ENCODE measurements at places on chromosomes 7 and 10. TPM values are rescaled to one million over a fixed set of nuclear protein-coding genes. Genes with fewer than 3 reads are reported as not detected.

GRCh38 chr7:30147785-30148184 is 13.0 kb downstream of the MTURN start:
- no peaks in the 10 kb centered on the region for H3K4me1 ChIP-seq
- no peak overlapping the region for H3K4me3 ChIP-seq
- no peaks in the 10 kb centered on the region for H3K27me3 ChIP-seq
- no peak for DNase-seq
- no peak overlapping the region for H3K27ac ChIP-seq
- H3K36me3 ChIP-seq: peaks cover 3% of the 10 kb centered on the region

GRCh38 chr7:1887251-1887650 is 217.2 kb downstream of the ELFN1 start:
- H3K4me1 ChIP-seq: peaks cover 42% of the 10 kb centered on the region
- DNase-seq: no peak
- no peak overlapping the region for H3K4me3 ChIP-seq
- no peak overlapping the region for H3K27ac ChIP-seq
- H3K36me3 ChIP-seq: peaks cover 32% of the 10 kb centered on the region

DNA sequence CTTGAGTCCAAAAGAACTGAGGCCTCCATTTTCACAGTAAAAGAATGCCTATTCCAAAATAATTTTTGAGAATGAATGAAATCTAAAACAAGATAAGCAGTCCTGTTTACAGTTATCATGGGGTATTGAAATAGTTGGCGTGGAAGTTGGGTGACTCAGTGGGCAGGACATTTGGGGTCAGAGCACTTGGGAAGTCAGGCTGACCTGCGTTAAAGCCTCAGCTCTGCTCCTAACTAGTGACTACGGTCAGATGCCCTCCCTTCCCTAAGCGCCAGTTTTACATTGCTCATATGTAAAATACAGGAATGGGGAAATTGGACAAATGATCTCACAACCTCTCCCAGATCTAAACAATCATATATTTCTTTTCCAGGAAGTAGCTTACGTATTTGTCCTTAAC is 2.3 kb upstream of the PAPSS2 start:
- H3K4me3 ChIP-seq: no peak overlapping the region
- H3K4me1 ChIP-seq: no peaks in the 10 kb centered on the region
- no peak overlapping the region for H3K27ac ChIP-seq
- H3K27me3 ChIP-seq: peaks cover 2% of the 10 kb centered on the region
- DNase-seq: no peak

GRCh38 chr7:155003092-155003375 is at the start of gene PAXIP1:
TSS of gene PAXIP1 (minus strand) at chr7:155003124. CDS start at chr7:155002929, 195 bp downstream.
- DNase-seq: no peak
- H3K4me1 ChIP-seq: peaks cover 6% of the 10 kb centered on the region
- H3K4me3 ChIP-seq: peak within 1 kb of the TSS; percentile 79
- no peaks in the 10 kb centered on the region for H3K27me3 ChIP-seq

- H3K27ac ChIP-seq: no peak overlapping the region
- H3K36me3 ChIP-seq: no peaks in the 10 kb centered on the region
- DNase-seq: no peak
- H3K4me3 ChIP-seq: no peak overlapping the region
- H3K27me3 ChIP-seq: no peaks in the 10 kb centered on the region
These were observed 365.3 kb upstream of the IGFBP3 start for GRCh38 chr7:46286356-46286755.

- H3K4me3 ChIP-seq: no peak overlapping the region
- no peak overlapping the region for H3K27ac ChIP-seq
- DNase-seq: no peak
- H3K27me3 ChIP-seq: no peaks in the 10 kb centered on the region
- peaks cover 4% of the 10 kb centered on the region for H3K4me1 ChIP-seq
These were observed 52.7 kb upstream of the PRSS1 start for GRCh38 chr7:142696456-142697179.

- no peak overlapping the region for H3K4me3 ChIP-seq
- DNase-seq: peak; percentile 34
- no peaks in the 10 kb centered on the region for H3K36me3 ChIP-seq
- peak overlapping the region; percentile 52 for H3K27ac ChIP-seq
- no peaks in the 10 kb centered on the region for H3K4me1 ChIP-seq
These were observed 43.2 kb downstream of the DPYSL4 start for GRCh38 chr10:132229834-132230556.

- no peaks in the 10 kb centered on the region for H3K4me1 ChIP-seq
- no peaks in the 10 kb centered on the region for H3K36me3 ChIP-seq
- DNase-seq: no peak
- H3K27ac ChIP-seq: no peak overlapping the region
- no peak overlapping the region for H3K4me3 ChIP-seq
These were observed 151.5 kb upstream of the EEPD1 start for GRCh38 chr7:36001546-36001945.

DNA sequence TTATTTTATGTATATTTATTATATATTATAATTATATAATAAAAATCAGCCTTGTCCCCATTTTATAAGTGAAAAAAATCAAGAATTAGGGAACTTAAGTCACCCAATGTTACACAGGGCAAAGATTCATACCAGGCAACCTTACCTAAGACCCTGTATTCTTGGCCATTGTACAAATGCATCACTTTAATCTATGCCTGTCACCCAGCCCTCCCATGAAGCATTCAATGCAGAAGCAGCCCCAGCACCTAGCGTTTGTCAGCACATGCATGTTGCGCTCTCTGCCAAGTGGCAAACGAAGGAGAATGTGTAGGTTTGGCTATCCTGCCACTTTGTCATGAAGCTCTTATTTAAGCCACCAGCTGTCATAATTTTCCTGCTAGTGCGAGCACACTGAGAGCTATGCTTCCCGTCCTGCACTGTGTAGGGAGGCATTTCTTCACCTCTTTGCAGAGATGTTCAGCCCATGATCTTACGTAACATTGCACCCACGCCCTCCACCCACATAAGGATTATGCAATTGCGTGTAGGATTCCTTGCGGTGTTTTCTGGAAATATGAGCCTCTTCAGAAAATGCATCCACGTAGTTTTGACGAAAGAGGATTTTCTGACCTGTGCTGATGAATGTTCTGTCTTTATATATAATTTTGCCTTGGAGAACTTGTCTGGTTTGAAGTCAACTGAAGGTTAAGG is 7.7 kb upstream of the COBL start:
- no peaks in the 10 kb centered on the region for H3K36me3 ChIP-seq
- no peak overlapping the region for H3K27ac ChIP-seq
- H3K27me3 ChIP-seq: peaks cover 2% of the 10 kb centered on the region
- no peak for DNase-seq
- no peaks in the 10 kb centered on the region for H3K4me1 ChIP-seq

The CCL24 gene
- not detected for total RNA-seq

The GNGT1 gene
- total RNA-seq: not detected

The TMEM225B gene
- total RNA-seq: 0.85 TPM

The CLRN3 gene
- total RNA-seq: not detected

The ARHGAP21 gene
- 22.8 TPM for total RNA-seq
